ENCODE measurements at places on chromosomes 7 and 10.
A peak's percentile ranks its signal among the peaks of the same experiment; 100 is the strongest.

DNA sequence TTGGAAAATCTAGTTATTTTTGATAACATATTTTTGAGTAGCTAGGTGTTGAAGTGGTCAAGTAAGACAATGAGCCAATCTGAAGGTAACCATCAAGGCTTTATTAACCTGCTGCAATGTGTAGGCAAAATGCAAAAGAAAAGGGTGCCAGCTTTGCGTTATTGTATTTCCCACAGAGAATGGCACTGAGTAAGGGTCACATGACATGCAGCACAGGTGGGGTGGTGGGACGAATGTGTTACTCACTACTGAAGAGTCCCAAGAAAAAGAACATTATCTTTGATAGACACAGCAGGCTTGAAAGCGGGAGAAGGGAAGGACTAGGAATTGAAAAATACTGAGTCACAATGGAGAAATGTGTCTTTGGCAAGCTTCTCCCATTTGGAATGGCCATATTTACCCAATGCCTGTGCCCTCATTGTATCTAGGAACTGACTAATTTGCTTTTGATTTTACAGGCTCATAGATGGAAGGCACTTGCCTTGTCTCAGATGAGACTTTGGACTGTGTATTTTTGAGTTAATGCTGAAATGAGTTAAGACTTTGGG, 898.6 kb upstream of the POT1 start:
- no peak for DNase-seq

DNA sequence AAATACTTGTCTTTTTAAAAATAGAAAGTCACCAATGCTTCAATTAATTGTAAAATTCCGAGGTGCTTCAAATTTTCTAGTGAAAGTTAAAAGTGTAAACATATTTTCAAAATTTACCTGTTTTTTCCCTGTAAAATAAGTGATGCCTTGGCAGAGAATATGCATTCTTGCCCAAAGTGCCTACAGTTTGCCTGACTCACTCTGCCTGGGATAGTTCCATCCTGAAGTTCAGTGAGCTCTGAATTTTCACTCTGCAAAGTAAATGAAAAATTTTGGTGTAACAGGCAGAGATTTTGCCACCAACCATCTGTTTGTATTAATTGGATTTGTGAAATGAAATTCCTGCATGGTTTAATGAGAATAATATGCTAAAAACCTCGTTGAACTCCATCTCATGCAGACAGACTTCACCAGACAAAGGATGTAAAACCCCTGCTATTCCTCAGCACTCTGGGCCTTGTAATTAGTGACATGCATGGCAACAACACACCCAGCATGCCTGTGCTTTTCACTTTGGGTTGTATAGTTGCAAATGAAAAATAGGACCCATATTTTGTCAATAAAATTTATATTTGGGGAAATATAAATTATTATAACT, 117.4 kb upstream of the GNAI1 start:
- DNase-seq: no peak

GRCh38 chr10:61907587-61907986, 6.1 kb downstream of the ARID5B start:
- no peak for DNase-seq

- DNase-seq: no peak
Observed at GRCh38 chr10:43980715-43981114, 332.0 kb upstream of the ZNF32 start.

DNA sequence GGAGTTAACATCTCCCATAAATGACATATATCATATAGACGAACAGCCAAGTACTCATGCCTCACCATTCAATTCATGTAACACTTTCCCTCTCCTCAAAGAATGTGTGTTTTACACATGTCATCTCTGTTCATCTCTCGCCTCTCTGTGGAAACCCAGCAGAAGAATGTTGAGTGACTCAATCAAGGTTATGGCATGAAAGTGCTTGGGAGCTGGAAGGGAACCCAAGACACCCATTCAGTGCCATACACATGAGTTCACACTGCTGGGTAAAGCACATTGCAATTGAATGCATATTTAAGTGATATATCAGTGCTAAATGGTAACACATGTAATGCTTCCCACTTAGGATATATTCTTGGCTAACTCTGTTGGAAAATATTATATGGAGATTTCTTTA, 322.9 kb downstream of the PTEN start:
- DNase-seq: no peak

GRCh38 chr7:100483722-100484672, at the start of gene NYAP1:
TSS of gene NYAP1 (plus strand) at chr7:100483927. CDS start at chr7:100485312, 1,385 bp downstream.
- peak; percentile 40 for DNase-seq

- DNase-seq: no peak
Observed at GRCh38 chr7:17681965-17682364, 258.3 kb downstream of the SNX13 start.

DNA sequence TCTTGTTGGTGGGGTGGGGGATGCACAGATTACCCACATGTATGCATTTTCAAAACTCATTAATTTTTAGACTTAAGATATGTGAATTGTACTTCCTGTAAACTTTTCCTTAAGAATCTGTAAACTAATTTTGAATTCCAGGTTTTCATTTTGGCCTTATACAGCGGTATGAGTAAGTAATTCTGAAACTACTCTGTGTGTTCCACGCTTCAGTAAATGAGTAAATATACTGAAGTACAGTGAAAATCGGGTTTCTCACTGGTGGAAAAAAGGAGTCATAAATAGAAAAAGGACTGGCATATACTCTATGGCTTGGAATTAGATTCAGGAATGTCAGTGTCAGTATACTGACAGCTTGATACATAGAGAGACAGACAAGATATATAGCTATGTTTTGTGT, 72.8 kb downstream of the CTTNBP2 start:
- no peak for DNase-seq

- no peak for DNase-seq
Observed at GRCh38 chr7:158353606-158354570, 233.7 kb downstream of the PTPRN2 start.

DNA sequence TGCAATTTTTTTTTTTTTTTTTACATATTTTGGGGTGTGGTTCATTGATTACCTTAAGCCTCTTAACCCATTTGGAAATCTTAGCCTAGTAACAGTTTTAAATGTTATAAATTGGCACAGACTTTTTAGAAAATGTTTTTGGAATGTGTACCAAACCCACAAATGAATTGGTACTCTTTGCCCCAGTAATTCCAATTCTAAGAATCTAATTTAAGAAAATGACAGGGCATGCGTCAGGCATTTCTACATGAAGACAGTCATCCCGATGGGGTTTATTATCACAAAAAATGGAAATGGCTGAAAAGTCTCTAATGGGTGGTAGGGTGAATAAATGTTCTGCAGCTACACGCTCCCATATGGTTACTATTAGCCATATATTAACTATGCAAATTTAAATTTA, 54.9 kb downstream of the ITIH5 start:
- DNase-seq: no peak

DNA sequence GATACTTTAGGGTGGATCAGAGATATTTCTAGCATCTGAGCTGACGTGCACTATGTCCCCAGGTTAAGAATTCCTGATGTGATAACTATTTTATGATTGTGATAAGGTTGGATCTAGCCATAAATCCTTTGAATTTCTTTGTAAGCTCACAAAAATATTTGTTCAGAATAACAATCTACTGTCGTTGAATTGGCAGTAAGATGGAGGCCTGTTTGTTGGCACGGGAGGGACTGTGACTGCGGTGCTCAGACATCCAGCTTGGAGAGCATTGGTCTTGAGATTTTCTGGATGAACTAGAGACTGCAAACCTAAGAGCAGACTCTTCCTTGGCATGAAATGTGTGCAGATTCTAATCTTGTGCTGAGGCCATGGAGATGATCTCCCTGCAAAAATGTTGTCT, 131.1 kb downstream of the LRRC4 start:
- DNase-seq: no peak

DNA sequence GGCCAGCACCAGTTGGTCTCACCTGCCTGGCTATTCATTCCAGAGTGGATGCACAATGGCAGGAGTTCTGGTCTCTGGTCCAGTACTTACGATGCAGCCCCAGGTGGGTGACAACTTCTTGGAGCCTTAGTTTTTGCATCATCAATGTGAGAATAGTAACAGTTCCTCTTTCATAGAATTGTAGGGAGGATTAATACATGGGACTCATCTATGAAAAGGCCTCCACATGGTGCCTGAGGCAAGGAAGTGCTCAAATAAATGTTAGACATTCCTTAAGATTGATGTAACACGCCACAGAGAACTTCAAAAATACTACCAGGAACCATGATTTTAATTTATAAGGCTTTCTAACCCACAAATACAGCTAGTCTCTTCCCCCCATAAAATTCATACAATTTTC, 120.1 kb upstream of the CHST15 start:
- DNase-seq: no peak

DNA sequence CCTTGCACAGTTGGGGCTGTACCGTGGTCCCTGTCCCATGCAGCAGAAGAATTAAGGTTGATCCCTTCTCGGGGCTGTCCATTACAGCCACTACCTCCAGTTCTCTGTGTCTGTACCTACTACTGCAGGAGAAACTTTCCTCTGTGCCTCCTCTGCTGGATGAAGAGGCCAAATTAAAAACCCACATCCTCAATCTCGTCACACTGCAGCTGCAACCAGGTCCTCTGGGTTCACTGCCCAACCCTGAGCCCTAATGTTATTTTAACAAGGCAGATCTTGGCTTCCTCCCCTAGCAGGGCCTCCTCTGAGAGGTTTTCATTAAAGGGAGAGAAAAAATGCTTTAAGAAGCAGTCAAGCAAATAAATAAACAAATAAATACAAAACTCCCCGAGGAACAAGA, 66.6 kb downstream of the PLXNA4 start:
- DNase-seq: no peak

GRCh38 chr10:119281581-119282071, 74.3 kb downstream of the GRK5 start:
- no peak for DNase-seq

- no peak for DNase-seq
Observed at GRCh38 chr7:141709749-141710148, 1.6 kb downstream of the WEE2 start.

Measured in effector CD4-positive, alpha-beta T cell (primary cell).